NCI-H774 (cell line): ENCODE measurements at places on chromosomes 13 and 19.

DNA sequence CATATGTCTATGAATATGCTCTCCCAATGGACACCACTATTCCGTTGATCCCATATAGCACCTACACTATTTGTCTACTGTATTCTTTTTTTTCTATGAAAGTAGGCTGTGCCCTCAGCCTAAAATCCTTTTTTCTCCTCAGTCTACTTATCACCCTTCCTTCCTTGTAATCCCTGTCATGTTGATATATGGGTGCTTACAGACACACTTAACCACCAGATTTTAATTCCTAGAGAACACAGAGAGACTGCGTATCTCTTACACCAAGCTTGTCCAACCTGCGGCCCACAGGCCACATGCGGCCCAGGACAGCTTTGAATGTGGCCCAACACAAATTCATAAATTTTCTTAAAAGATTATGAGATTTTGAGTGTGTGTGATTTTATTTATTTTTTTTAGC lies 101.1 kb downstream of the ZAR1L start:
- no peak for DNase-seq

DNA sequence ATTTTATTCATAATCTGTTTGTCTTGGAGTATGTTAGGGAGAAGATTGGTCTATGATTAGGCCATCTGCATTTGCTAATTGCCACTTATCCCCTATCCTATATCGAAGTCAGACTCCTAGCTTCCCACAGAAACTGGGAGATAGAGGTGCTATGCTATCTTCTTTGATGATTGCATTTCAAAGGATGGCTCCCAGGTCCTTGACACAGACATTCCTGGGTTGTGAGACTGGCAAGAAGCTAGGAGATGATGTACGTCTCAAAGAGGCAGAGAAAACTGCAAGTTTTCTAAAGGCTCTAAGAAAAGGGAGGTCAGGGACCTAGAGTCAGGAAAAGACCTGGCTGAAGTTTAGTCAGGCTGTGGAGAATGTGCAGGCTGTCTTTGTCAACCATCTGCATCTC lies 1251.9 kb downstream of the PCDH17 start:
- no peak for DNase-seq

- no peak for DNase-seq
Measured at GRCh38 chr13:34513526-34513925, 428.5 kb upstream of the NBEA start.

DNA sequence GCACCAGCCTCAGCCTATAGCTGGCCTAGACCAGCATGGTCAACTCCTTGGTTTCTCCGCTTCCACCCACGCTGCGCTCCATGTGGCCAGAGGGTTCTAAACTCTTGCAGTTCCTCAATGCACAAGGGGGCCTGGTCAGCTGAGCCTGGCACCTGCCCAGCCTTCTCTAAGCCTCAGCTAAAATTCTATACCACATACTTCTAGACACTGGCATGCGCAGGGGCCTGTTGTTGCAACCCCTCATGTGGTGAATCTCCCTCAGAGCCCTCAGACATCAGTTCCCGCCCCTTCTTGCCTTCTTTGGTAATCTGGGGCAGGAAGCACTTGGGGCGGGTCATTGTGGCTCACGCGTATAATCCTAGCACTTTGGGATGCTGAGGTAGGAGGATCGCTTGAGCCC lies 19.7 kb upstream of the LDLR start:
- DNase-seq: no peak

DNA sequence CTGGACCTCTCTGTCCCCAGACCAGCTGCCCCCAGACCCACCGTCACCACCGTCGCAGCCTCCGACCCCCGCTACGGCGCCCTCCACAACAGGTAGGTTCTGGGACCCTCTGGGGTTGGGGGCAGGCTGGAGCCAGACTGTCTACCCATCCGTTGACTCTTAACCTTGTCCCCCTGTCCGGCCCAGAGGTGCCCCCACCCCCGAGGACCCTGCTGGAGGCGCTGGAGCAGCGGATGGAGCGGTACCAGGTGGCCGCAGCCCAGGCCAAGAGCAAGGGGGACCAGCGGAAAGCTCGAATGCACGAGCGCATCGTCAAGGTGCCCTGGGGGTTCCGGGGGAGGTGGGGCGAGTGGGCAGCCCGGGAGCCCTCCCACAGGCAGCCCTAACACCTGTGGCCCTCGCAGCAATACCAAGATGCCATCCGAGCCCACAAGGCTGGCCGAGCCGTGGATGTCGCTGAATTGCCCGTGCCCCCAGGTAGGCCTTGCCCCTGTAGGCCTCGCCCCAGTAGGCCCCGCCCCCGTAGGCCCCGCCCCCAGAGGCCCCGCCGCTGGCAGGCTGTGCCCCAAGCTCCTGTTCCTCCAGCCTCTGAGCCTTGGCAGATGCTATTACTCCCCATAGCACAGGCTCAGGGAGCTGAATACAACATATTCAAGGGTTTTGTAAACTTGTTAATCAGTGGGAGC lies 12.9 kb downstream of the CC2D1A start:
- no peak for DNase-seq

DNA sequence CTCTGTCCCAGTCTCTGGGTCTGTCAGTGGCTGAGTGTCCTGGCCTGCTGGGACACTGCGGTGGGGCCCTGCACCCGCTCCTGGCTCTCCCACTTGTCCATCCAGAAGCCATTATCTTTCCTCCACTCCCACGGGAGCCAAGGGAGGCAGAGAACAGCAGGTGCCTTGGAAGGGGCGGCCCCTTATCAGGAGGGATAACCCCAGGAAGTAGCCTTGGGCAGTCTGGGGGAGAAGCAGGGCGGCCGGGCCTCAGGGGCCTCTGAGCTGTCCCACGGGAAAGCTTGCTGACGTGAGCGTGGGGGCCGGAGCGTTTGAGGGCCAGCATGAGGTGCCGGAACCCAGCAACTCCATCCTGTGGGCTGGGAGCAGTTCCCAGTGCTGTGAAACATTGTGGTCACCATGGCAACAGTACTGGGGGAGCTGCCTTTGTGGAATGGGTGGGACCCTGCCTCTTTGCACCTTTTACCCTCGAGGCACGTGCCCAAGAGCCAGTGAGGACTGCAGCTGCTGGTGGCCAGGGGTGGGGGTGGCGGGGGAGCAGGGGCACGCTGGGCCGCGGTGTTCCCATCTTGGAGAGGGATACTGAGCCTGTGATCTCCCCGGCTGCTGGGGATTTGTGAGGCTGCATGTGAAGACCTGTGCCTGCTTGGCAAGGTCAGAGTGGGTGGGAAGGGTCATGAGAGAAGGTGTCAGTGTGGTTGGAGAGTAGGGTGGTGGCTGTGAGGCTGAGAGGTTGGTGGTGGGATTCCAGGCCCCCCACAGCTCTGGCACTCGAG lies 20.9 kb downstream of the KLHL26 start:
- DNase-seq: no peak

DNA sequence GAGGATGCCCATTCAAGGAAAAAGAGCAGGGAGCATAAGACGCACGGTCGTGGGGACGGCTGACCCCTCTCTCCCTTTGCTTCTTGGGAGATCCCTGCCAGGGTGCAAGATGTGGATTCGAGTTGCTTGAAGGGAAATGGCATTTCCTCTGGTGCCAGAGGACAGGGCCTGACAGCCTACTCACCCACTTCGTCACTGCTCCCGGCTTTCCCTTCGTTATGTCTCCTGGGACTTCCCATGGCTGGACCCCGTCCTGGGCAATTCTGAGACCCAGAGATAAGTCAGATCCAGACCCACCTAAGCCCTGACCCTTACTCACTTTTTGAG lies 1.2 kb downstream of the TBC1D17 start:
- DNase-seq: no peak

DNA sequence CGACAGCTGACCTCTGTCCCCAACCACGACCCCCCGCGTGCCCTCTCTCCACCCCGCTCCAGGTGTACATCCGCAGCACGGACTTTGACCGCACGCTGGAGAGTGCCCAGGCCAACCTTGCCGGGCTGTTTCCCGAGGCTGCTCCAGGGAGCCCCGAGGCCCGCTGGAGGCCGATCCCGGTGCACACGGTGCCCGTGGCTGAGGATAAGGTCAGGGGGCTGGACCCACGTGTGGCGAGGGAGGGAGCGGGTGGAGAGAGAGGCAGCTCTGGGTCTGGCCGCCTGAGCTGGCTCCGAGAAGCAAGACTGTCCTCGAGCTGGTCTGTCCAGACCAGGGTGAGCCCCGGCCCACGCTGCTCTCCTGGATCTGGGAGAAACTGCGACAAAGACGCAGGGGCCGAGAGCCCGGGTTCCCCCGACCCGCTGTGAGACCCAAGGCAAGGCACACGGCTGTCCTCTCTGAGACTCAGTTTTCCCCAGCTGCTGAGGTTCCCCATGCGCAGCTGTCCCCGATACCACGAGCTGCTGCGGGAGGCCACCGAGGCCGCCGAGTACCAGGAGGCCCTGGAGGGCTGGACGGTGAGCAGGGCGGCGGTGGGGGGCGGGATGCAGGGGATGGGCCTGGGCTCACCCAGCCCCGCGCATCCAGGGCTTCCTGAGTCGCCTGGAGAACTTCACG lies 1.5 kb downstream of the ACP4 start:
- no peak for DNase-seq

DNA sequence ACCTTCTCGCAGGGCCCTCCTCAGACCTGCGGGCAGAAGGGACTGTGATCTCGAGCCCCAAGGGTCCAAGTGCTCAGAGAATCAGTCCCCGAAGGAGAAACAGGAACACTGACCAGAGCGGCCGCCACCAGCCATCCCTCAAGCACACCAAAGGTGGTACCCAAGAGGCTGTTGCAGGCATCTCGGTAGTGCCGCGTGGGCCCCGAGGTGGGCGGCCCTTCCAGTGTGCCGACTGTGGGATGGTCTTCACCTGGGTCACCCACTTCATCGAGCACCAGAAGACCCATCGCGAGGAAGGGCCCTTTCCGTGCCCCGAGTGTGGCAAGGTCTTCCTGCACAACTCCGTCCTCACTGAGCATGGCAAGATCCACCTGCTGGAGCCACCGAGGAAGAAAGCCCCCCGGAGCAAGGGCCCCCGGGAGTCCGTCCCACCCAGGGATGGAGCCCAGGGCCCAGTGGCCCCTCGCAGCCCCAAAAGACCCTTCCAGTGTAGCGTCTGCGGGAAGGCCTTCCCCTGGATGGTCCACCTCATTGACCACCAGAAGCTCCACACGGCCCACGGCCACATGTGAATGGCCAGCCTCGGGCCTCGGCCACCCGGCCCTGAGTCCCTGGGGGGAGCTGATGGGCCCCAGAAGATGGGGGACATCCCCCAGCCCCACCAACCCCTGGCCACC lies 5.5 kb upstream of the ZNF135 start:
- DNase-seq: no peak

- DNase-seq: no peak
Measured at GRCh38 chr19:33461256-33462111, 60.1 kb downstream of the PEPD start.

- DNase-seq: peak; percentile 33
Measured at GRCh38 chr19:5308451-5309437, 31.9 kb downstream of the PTPRS start.

- DNase-seq: no peak
Measured at GRCh38 chr13:23159205-23159759, 21.5 kb upstream of the SGCG start.

DNA sequence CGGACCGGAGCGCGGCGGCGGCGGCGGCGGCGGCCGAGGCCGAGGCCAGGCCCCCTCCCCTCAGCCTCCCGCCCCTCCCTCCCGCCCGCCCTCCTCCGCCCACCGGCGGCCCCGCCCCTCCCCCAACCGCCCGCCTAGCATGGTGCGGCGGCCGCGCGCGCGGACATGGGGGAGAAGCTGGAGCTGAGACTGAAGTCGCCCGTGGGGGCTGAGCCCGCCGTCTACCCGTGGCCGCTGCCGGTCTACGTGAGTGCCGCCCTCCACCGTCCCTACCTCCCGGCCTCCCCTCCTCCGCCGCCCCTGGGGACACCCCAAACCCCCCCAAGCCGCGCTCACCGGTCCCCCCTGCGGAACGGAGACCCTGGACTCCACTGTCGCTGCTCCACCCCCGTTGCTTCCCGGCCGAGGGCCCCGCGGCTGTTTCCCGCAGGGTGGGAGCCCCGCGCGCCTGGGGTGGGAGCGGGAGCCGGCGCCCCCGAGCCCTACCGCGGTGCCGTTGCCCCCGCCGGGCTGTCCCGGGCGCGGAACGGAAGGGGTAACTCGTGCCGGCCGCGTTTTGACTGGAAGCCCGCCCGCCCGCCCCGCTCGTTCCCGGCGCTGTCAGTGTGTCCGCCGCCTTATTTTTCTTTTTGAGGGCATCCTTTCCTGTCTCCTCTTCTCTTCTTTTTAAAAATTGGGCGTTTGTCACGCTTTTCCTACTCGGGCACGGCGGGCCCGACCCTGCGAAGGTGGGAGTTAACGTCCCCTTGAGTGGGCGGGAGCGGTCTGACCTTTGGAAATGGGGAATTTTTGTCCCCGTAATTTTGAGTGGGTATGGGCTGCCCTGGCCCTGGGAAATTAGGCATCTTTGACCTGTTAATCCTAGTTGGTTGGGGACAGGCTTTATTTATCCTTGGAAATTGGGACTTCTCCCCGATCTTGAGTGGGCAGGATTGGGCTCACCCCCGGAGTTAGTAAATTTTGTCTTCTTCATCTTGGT lies 576 bp downstream of the DOT1L start:
- no peak for DNase-seq

- DNase-seq: no peak
Measured at GRCh38 chr13:72462726-72463125, 264.7 kb downstream of the MZT1 start.

DNA sequence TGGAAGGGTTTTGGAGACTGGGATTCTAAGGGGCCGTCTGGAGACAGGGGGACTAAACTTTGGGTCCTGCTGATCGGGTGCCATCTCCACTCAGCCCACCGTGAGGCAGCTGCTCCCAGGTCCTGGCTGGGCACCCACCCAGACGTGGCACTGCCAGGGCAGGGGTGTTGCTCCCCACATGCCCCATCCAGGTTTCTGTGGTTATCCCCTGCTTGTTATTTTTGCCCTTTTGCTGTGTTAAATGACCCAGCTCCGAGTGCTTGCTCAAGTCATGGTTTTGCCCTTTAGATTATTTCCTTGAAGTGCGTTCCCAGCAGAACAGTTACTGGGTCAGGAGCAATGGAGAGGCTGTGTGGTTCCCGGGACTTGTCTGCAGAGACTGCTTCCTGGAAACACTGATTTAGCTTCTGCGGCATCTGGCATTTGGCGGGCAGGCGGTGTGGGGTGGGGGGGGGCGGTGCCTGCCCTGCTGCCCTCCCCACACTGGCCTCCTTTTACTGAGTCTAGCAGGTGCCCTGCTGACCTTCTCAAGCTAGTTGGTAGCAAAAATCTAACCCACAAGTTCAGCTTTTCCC lies 1.9 kb downstream of the RAB11B start:
- no peak for DNase-seq

DNA sequence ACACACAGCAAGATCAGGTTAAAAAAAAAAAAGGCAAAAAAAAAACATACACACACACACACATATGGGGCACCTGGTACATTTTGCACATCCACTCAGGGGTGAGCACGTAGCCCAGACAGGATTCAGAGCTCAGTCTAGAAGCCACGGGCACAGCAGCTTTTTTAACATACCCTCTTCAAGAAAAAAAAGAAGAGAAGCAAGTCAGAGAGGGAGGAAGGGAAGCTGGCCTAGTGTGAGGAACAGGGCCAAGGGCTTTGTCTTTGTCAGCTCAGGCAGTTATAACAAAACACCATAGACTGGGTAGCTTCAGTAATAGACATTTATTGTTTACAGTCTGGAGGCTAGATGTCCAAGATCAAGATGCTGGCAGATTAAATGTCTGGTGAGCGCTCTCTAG lies 2.3 kb upstream of the TPM4 start:
- no peak for DNase-seq
